Caco-2 (cell line): ENCODE measurements at places on chromosomes 2 and 18.
A peak's percentile ranks its signal among the peaks of the same experiment; 100 is the strongest.

DNA sequence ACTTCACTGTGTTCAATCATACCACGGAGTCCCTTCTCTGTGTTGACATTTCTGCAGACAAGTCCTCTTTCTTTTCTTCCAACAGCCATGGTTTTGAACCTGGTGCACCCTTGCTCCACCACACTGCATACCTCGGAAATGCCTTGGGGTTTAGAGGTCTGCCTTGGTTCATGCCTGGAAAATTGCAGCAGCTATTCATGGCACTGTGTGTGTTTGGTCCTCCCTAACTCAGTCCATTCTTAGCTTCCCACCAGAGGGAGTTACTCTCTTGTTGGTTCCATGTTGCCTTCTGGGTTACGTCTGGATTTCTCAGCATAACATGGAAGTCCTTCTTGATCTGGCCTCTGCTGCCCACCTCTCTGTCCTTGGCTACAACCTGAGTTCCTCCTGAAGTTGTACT lies 206.0 kb downstream of the FHOD3 start:
- no peak for DNase-seq

DNA sequence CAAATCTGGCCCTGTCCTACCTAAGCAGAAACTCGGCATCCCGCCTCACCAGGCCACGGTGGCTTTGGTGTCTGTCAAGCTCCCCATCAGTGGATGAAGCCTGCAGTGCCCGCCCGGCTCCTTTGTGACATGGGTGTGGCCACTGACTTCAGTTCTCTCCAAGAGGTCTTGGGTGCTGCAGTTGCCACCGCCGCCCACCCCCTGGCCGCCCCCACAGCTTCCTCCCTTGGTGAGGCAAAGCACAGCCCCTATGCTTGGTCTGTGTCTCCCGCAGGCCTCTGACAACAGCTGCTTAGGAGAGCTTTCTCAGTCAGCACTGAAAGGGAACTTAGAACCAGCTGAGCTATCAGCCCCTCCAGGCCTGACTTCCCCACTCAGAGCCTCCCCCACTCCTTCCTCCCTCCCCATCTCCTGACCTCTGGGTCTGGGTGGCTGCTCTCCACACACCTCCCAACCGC lies 22.9 kb upstream of the GPR55 start:
- no peak for DNase-seq

- no peak for DNase-seq
Observed at GRCh38 chr2:207408086-207408794, 121.5 kb upstream of the CREB1 start.

DNA sequence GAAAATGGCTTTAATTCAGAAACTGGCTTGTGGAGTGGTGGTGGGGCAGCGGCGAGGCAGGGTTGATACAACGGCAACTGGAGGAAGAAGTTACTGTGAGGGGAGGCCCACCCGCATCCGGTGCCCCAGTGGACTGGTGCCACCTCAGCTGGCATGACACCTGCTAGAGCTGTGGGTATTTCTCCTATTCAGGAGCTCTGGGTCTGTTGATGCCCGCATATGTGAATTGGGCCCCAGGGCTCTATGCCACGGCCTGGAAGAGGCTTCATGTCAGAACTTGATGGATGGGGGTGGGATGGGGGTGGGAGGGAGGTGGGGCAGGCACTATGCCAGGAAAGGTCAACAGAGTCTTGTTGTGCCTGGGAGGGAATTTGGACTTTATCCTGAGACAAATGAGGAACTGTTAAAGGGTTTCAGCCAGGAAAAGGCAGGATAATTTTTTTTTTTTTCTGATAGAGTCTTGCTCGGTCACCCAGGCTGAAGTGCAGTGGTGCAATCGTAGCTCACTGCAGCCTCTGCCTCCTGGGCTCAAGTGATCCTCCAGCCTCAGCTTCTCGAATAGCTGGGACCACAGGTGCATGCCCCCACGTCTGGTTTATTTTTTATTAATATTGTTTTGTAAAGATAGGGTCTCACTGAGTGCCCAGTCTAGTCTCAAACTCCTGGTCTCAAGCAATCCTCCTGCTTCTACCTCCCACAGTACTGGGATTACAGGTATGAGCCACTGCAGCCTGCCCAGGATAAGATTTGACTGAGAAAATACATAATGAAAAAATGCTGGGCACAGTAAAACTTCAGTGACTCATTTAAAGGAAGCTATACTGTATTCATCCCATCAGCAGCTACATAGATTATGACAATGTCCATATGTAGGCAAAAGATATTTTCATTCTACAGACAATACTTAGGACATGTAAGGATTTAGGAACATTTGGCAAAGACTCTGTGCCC lies 52.6 kb downstream of the SH2D6 start:
- peak; percentile 54 for DNase-seq

- DNase-seq: no peak
Observed at GRCh38 chr2:71566372-71566771, 113.0 kb downstream of the DYSF start.

GRCh38 chr2:23249348-23249747 lies 135.6 kb upstream of the KLHL29 start:
- no peak for DNase-seq

- DNase-seq: no peak
Observed at GRCh38 chr2:43438858-43439655, 156.8 kb downstream of the THADA start.

DNA sequence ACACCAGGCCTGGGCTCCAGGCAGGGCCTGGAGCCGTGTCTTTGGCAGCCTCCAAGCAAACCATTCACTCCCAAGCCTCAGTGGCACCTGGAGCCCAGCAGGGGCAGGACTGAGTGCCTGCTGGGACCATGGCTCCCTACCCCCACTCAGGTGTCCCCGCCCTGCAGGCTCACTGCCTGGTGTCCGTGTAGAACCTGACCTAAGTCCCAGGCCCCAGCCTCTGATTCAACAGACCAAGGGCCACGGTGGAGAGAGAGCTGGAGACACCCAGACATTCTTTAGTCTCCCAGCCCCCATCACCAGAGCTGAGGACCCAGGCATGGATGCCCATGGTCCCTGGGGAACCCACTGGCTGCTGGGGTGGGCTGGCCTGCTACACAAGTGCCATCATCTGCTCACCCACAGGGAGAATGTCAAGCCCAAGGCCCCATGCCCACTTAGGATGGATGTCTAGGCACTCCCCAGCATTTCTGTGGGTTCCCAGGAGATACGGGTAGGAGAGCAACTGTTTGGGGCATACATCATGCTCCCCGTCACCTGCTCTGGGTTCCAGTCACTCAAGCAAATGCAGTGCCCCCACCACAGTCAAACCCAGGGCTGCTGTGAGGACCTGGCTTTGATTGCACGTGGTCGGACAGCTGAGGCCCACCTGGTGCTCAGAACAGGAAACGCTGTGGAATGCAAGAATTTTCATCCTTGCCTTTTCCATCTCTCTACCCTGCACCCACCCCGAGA lies 42.9 kb upstream of the ATG16L1 start:
- DNase-seq: no peak
